A549 treated with DMSO at 1 μM for 4 hours (cell line): ENCODE measurements at places on chromosomes 16 and 17. TPM values are rescaled to one million over a fixed set of nuclear protein-coding genes. Genes with fewer than 3 reads are reported as not detected.

Gene OR4D2
- total RNA-seq: not detected in 5 replicates

Gene KRT28
- not detected in 5 replicates for total RNA-seq

Gene FZD2
- 31.5 to 46.5 TPM (median 38.7 TPM) in 5 replicates for total RNA-seq

Gene ENPP7
- total RNA-seq: not detected in 5 replicates

Gene DNASE1L2
- 0.63 to 1.3 TPM (median 1.2 TPM) in 5 replicates for total RNA-seq

Gene SLX4
- total RNA-seq: 3.6 to 6.2 TPM (median 5.6 TPM) in 5 replicates

Gene EPOP
- 11.8 to 15.4 TPM (median 14.1 TPM) in 5 replicates for total RNA-seq

Gene SCPEP1
- total RNA-seq: 37.7 to 45.7 TPM (median 42.5 TPM) in 5 replicates

Gene CCT6B
- 1.0 to 3.2 TPM (median 1.6 TPM) in 5 replicates for total RNA-seq

Gene PLD6
- 6.6 to 8.5 TPM (median 7.1 TPM) in 5 replicates for total RNA-seq

Gene WFIKKN1
- total RNA-seq: 0.13 to 0.23 TPM (median 0.16 TPM) in 5 replicates

Gene RNF166
- total RNA-seq: 11.0 to 19.8 TPM (median 15.9 TPM) in 5 replicates

Gene IKZF3
- not detected in 5 replicates for total RNA-seq

Gene KRTAP2-1
- total RNA-seq: not detected in 5 replicates

Gene LITAFD
- total RNA-seq: not detected in 5 replicates

Gene HSD17B1
- 0.84 to 1.5 TPM (median 1.4 TPM) in 5 replicates for total RNA-seq

Gene PARD6A
- total RNA-seq: 1.2 to 2.1 TPM (median 1.8 TPM) in 5 replicates

Gene OR2C1
- total RNA-seq: not detected in 5 replicates

Gene TRPV3
- 0.18 to 0.44 TPM (median 0.41 TPM) in 5 replicates for total RNA-seq

Gene ABCA8
- total RNA-seq: 0.18 to 0.42 TPM (median 0.21 TPM) in 5 replicates

Gene KRT13
- 0.08 to 0.19 TPM (median 0.16 TPM) in 4 of 5 replicates, not detected in the other for total RNA-seq

Gene FGF11
- 0.86 to 1.3 TPM (median 1.1 TPM) in 5 replicates for total RNA-seq

Gene ADCY9
- total RNA-seq: 6.6 to 9.2 TPM (median 8.5 TPM) in 5 replicates

Gene PRRT2
- 0.30 to 0.43 TPM (median 0.34 TPM) in 5 replicates for total RNA-seq

Gene SMTNL2
- 0.21 to 1.9 TPM (median 1.0 TPM) in 5 replicates for total RNA-seq

Gene MFSD6L
- not detected in 5 replicates for total RNA-seq
